ENCODE measurements at places on chromosomes 1 and 21. TPM values are rescaled to one million over a fixed set of nuclear protein-coding genes. Genes with fewer than 3 reads are reported as not detected.

Gene ADORA3
- 29.5 TPM for total RNA-seq

Gene OPTC
- not detected for total RNA-seq

GRCh38 chr1:14310476-14310875 lies 288.0 kb upstream of the KAZN start:
- H3K4me3 ChIP-seq, result no peak overlapping the region
- DNase-seq, result no peak
- H3K36me3 ChIP-seq, result no peaks in the 10 kb centered on the region
- H3K4me1 ChIP-seq, result no peaks in the 10 kb centered on the region
- no peaks in the 10 kb centered on the region for H3K27me3 ChIP-seq

DNA sequence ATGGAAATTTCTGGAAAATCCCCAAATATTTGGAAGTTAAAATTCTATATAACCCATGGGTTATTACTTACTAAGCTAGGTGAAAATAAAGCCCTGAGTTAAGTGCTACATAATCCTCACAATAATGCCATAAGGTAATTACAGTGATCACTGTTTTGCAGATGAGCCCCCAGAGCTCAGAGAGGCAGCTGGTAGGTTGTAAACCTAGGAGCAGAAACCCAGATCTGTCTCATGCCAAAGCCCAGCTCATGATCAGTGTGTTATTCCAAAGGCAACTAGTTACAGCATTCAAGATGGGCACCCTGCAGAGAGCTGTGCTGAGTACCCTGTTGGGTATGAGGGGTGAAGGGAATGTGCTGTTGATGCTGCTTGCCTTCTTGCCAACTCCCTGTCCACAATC lies 10.8 kb upstream of the MYOG start:
- H3K4me3 ChIP-seq, result no peak overlapping the region
- H3K36me3 ChIP-seq, result no peaks in the 10 kb centered on the region
- no peak overlapping the region for H3K27ac ChIP-seq
- no peaks in the 10 kb centered on the region for H3K27me3 ChIP-seq
- no peaks in the 10 kb centered on the region for H3K4me1 ChIP-seq

GRCh38 chr1:107474877-107475612 lies 334.2 kb downstream of the NTNG1 start:
- H3K4me3 ChIP-seq, result no peak overlapping the region
- H3K27ac ChIP-seq, result no peak overlapping the region
- DNase-seq, result no peak
- no peaks in the 10 kb centered on the region for H3K27me3 ChIP-seq
- H3K36me3 ChIP-seq, result no peaks in the 10 kb centered on the region
- no peaks in the 10 kb centered on the region for H3K4me1 ChIP-seq

Gene KRTAP6-1
- total RNA-seq, result not detected

DNA sequence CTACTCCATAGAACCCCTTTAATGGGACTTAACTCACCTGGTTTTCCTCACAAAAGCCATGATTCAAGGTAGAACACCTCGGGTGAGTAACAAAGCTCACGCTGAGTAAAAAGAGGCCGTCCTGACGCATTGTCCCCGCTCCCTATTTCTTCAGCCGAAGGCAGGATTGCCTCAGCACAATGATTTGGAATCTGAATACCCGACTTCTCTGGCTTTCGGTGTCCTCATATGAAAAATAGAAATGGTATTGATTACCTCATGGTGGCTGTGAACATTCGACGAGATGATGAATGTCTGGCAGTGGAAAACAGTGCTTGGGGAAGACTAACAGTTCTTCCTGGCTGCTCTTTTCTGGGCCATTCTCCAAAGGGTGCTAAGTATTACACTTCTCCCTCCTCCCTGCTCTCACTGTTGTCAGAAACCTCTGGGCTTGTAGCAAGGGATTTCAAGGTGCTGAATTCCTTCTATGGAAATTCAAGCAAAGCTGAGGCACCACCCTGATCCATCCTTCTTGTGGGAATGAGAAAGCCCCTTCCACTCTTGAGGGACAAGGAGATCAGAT lies 148.3 kb downstream of the C1orf94 start:
- no peaks in the 10 kb centered on the region for H3K4me1 ChIP-seq
- no peak overlapping the region for H3K4me3 ChIP-seq
- H3K27ac ChIP-seq, result no peak overlapping the region
- no peak for DNase-seq
- no peaks in the 10 kb centered on the region for H3K36me3 ChIP-seq

DNA sequence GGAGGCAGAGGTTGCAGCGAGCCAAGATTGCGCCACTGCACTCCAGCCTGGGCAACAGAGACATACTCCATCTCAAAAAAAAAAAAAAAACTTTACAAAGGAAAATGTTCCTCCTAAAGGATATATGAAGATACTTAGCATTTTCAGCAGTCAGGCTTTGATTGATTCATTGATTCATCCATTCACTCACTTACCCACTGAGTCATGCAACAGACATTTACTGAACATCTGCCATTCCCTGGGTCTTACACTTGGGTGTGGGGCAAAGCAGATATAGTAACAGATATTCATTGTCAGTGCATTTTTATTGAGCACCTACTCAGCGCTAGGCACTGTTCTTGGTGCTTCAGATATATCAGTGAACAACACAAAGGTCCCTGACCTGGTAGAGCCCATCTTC lies 5.6 kb upstream of the LACTBL1 start:
- no peak overlapping the region for H3K27ac ChIP-seq
- DNase-seq, result no peak
- no peak overlapping the region for H3K4me3 ChIP-seq
- no peaks in the 10 kb centered on the region for H3K36me3 ChIP-seq
